CD8-positive, alpha-beta memory T cell (primary cell): ENCODE measurements at places on chromosomes 4 and X. TPM values are rescaled to one million over a fixed set of nuclear protein-coding genes. Genes with fewer than 3 reads are reported as not detected.

SLC6A14 gene
- not detected for polyA plus RNA-seq

PAGE2B gene
- polyA plus RNA-seq: not detected

CSAG2 gene
- not detected for polyA plus RNA-seq

DNA sequence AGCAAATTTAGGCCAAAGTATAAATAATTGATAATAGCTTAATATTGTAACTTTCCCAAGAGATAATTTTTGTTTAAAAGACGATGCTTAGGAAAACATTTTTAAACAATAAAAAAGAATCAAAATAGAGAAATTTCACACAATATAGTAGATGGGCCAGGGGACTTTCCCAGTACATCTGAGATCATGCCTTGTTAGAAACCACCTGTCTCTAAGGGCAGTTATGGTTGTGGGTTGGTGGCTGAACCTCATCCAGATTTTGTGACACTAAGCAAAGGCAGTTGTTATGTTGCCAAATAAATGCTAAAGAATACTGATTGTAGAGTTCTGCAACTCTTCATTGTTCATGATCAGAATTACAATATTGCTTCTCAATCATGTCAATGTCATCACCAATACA, 270.6 kb downstream of the BANK1 start:
- no peak for DNase-seq

- DNase-seq: no peak
These were observed 105.8 kb downstream of the CXCL13 start for GRCh38 chr4:77711469-77711868.

DNA sequence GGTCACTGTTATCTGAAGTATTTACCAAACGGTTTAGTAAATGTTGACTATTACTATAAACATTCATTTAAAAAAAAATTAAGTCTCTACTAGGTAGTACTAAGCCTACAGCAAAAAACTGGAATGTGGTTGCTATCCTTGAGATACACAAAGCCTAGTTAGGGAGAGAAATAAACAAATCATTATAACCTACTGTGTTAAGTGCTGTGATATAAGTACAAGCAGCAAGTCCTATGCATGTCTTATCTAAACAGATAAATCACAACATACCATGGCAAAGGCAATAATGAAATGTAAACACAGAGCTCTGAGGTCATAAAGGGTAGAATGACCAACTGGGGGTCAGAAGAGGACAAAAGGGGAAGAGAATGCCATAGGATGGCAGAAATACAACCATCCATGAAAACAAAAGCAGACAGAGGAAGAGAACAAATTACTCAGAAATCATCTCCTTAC, 92.2 kb downstream of the RNF150 start:
- no peak for DNase-seq

DNA sequence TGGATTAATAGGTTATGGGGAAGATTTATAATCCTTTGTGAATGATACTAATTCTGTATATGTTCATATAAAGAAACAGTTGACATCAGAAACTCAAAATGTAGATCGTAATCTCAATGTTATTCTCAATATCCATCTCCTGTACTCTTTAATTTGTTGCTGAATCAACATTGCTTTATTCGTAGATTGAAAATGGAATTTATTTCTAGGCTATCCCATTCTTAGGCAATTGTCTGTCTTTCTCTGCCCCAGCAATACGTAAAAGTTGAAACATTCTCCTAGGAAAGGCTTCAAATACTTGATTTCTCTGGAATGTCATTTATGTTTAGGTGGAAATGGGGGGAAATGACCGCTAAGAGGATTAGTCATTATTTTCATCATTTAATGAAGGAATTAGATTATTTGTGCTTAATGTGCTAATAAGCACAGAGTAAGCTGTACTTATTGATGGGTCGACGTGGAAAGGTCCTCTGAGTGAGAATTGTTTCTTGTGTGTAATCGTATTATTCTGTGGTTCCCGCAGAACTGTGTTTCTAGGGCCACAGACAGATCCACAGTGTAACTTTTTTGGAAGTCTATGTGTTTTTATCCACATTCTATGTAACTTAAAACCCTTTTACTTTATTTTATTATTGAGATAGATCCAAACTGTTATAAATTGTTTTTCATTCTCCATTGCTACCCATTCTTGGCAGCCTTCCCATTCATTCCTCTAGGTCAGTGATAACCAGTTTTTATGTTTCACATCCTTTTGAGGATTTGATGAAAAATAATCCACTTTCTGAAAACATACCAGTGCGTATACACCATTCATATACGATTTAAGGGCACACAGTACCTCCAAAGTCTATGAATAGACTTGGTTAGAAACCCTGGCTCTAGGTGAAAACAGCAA, 262.9 kb downstream of the ARHGAP10 start:
- no peak for DNase-seq
